ENCODE measurements at places on chromosomes 6 and 20. TPM values are rescaled to one million over a fixed set of nuclear protein-coding genes. Genes with fewer than 3 reads are reported as not detected.

DNA sequence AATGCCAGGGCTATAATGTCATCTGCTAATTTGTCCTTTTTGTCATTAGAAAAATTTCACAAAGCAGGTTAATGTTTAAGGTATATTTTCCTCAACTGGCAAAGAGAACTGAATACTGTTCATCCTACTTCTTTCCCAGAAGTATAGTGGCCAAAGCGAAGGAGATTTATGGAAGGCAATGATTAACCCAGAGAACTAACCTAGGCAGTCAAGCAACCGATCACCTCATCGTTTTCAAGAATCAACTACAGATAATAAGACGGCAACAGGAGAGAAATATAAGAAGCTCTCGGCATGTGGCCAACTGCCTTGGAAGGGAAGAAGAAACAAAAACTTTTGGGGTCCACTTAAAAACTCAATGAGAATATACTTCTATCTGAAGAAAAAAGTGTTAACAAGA is 38.2 kb downstream of the REV3L start:
- DNase-seq, result no peak

DNA sequence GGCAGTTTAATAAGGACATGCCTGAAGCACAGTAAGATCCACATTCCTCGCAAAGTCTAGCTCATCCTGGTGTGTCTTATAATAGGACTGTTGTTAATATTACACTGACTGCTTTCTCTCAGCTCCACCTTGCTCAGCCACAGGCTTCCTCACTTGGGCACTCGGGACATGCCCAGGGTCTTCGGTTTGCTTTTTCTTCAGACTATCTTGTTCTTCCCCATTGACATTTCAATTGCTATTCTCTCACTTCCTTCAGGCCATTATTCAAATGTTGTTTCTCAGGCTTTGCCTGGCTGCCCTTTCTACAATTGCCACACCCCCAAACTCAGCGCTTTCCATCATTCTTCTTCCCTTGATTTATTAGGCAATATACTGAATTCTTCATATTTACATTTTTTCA is 274.8 kb upstream of the RGS17 start:
- no peak for DNase-seq

DNA sequence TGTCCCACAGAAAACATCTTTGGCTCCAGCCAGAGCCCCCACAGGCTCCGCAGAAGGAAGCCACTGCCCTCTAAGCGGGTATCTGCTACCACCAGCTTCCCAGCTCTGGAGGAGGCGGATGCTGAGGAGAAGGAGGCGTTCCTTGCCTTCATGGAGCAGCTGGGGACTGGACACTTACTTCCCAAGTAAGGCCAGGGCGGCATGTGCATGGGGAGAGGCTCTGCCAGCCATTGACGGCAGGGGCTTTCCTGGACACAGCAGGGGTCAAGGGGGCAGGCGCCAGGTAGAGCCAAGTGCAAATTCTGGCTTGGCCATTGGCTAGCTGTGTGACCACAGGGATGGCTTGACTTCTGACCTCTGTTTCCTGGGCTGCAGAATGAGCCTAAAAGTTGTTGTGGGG is 17.8 kb downstream of the RAB44 start:
- no peak for DNase-seq

- peak; percentile 83 for DNase-seq
Measured at GRCh38 chr6:137309078-137309762, 90.0 kb upstream of the IFNGR1 start.

GRCh38 chr6:150081702-150082101 is 12.8 kb upstream of the ULBP3 start:
- DNase-seq, result no peak

GRCh38 chr6:252775-253535 is 39.3 kb upstream of the DUSP22 start:
- DNase-seq, result no peak

- no peak for DNase-seq
Measured at GRCh38 chr6:133724726-133725125, 164.2 kb upstream of the TCF21 start.

The LAMA5 gene
- total RNA-seq, result 18.2 TPM

The SYNJ2 gene
- total RNA-seq, result 50.1 TPM

The SSTR4 gene
- not detected for total RNA-seq

The SIRPD gene
- not detected for total RNA-seq

The NKX2-2 gene
- total RNA-seq, result 1.4 TPM
